ENCODE measurements at places on chromosomes 7 and 10. TPM values are rescaled to one million over a fixed set of nuclear protein-coding genes. Genes with fewer than 3 reads are reported as not detected.

GRCh38 chr7:25763463-25763860 lies 388.5 kb upstream of the NFE2L3 start:
- H3K36me3 ChIP-seq, result no peaks in the 10 kb centered on the region
- H3K4me3 ChIP-seq, result no peak overlapping the region
- H3K27ac ChIP-seq, result no peak overlapping the region

The TUBB8 gene
- not detected for total RNA-seq

- H3K27me3 ChIP-seq, result no peaks in the 10 kb centered on the region
- H3K4me3 ChIP-seq, result no peak overlapping the region
- peaks cover 5% of the 10 kb centered on the region for H3K4me1 ChIP-seq
- no peak overlapping the region for H3K27ac ChIP-seq
- no peak for DNase-seq
These were observed 4.4 kb downstream of the SLC12A9 start for GRCh38 chr7:100856871-100857282.

- H3K4me3 ChIP-seq, result no peak overlapping the region
- no peak overlapping the region for H3K27ac ChIP-seq
- DNase-seq, result no peak
- H3K36me3 ChIP-seq, result peaks cover 16% of the 10 kb centered on the region
- no peaks in the 10 kb centered on the region for H3K4me1 ChIP-seq
- no peaks in the 10 kb centered on the region for H3K27me3 ChIP-seq
These were observed 21.6 kb downstream of the IRF5 start for GRCh38 chr7:128959296-128959695.

DNA sequence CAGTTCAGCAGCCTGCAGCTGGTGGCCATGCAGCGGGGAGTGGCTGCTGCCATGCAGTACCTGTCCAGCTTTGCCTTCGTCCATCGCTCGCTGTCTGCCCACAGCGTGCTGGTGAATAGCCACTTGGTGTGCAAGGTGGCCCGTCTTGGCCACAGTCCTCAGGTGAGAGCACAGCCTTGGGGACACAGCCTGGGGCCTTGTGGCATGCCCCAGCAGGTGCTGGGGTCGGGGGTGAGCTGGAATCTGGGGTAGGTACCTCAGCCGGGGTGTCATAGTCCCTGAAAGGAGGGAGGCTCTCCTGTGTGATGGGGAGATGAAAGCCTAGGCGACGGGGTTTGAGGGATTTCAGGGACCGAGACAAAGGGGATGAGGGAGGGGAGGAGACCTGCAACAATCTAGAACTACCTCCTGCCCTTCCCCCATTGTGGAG lies 14.1 kb downstream of the EPHB6 start:
- no peak for DNase-seq
- no peak overlapping the region for H3K4me3 ChIP-seq
- H3K27ac ChIP-seq, result no peak overlapping the region
- no peaks in the 10 kb centered on the region for H3K4me1 ChIP-seq

DNA sequence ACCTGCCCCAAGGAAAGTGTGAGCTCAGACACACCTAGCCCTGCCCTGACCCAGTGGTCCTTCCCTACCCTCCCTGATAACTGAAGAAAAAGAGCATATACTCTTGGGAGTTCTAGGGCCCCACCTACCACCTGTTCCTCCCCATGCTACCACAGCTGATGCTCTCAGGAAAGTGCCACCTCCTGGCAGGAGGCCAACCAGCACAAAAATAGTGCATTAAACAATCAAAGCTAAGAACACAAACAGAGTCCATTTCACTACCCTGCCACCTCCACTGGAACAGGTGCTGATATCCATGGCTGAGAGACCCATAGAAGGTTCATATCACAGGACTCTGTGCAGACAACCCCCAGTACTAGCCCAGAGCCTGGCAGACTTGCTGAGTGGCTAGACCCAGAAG lies 288.6 kb upstream of the PHF14 start:
- no peak overlapping the region for H3K27ac ChIP-seq
- H3K36me3 ChIP-seq, result no peaks in the 10 kb centered on the region
- no peak for DNase-seq

DNA sequence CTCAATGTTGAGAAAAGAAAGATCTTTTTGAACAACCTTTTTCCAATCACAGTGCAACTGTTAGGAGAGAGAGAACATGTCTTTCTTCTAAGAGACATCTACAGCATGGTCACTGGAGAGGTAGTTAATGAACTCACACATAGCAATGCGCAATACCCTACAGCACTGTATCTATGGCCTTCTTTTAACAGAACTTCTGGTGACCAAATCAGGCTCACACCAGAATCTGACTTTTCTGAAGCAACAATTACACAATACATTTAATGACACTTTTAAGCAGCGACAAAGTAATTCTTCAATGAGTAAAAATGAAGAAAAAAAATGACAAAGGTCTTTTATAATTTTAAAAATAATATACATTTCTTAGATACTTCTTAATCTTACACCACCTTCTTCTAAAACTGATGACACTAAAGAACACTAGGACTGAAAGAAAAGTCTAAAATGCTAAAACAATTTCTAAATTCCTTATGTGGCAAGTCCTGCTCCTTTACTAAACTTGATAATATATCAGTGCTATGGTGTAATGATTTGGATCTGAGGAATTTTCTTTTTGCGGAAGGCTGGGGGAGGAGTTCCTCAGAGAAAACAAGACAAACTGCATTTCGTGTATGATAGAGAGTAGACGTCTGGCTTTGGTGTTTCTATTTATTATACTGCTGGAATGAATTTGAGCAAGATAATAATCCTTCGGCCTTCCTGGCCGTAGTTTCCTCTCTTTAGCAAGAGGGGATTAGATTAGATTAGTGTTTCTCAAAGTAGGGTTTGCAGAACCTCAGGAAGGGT lies 166.3 kb downstream of the ZNF438 start:
- peak overlapping the region; percentile 45 for H3K4me3 ChIP-seq
- no peak for DNase-seq
- H3K4me1 ChIP-seq, result no peaks in the 10 kb centered on the region
- H3K27ac ChIP-seq, result no peak overlapping the region

GRCh38 chr10:50988792-50989191 lies 85.5 kb upstream of the PRKG1 start:
- H3K27me3 ChIP-seq, result no peaks in the 10 kb centered on the region
- no peaks in the 10 kb centered on the region for H3K36me3 ChIP-seq
- peak overlapping the region; percentile 94 for H3K4me3 ChIP-seq

GRCh38 chr10:131621784-131622624 lies 278.8 kb upstream of the PPP2R2D start:
- H3K27ac ChIP-seq, result no peak overlapping the region
- no peaks in the 10 kb centered on the region for H3K36me3 ChIP-seq
- H3K27me3 ChIP-seq, result no peaks in the 10 kb centered on the region
- no peak overlapping the region for H3K4me3 ChIP-seq

DNA sequence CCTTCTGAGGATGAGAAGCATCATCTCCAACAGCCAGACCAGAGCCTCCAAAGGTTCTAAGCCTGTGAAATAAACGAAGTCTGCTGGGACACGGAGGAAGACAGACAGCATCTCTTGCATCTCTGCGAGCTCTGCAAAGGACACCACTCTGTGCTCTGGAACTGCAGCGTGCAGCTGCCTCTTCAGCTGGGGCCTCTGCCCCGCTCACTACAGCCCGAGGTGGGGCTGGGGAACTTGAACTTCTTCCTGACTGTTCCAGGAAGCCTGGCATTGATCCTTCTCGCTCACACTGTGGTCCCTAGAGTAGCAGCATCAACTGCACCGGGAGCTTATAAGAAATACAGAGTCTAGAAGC lies 163.3 kb downstream of the USP6NL start:
- H3K36me3 ChIP-seq, result no peaks in the 10 kb centered on the region
- no peak overlapping the region for H3K4me3 ChIP-seq
- no peaks in the 10 kb centered on the region for H3K4me1 ChIP-seq
- DNase-seq, result no peak
- H3K27ac ChIP-seq, result no peak overlapping the region
- no peaks in the 10 kb centered on the region for H3K27me3 ChIP-seq

DNA sequence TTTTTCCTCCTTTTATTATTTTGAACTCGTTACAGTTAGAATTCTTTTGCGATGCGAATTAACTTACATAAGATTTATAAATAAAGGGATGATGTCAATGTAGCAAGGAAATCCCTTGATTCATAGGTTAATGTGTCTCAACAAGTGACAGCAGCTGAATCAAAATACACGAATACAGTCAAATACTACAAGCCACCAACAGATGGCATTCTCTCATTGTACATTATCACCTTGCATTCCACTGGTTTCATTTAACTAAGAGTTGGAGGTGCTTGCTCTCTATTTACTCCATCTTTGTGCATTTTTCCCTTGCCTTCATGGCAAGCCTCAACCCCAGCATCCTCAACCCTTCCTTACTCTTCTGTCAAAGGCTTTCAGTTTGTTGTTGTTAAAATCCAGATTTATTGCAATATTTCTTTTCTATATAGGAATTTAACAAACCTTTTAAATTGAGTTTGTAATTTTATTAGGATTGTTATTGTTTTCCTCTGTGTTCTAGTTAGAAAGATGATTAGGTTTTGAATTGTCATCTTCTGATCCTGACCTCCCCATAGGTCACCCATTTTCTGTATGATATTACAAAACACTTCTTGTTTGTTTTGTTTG lies 78.3 kb downstream of the SLC25A40 start:
- no peak overlapping the region for H3K27ac ChIP-seq
- DNase-seq, result no peak
- H3K4me3 ChIP-seq, result no peak overlapping the region
- no peaks in the 10 kb centered on the region for H3K27me3 ChIP-seq
- H3K4me1 ChIP-seq, result no peaks in the 10 kb centered on the region
- H3K36me3 ChIP-seq, result no peaks in the 10 kb centered on the region

GRCh38 chr7:22356701-22357310 lies at the start of gene RAPGEF5:
Gene RAPGEF5, minus strand, starts transcription at chr7:22357154. Its CDS starts 94 bp downstream, at chr7:22357060.
- H3K4me3 ChIP-seq, result peak within 1 kb of the TSS; percentile 51
- H3K36me3 ChIP-seq, result no peaks in the 10 kb centered on the region
- no peak within 1 kb of the TSS for H3K27ac ChIP-seq
- DNase-seq, result no peak
- no peaks in the 10 kb centered on the region for H3K4me1 ChIP-seq

The PRRT4 gene
- 3.7 TPM for total RNA-seq

DNA sequence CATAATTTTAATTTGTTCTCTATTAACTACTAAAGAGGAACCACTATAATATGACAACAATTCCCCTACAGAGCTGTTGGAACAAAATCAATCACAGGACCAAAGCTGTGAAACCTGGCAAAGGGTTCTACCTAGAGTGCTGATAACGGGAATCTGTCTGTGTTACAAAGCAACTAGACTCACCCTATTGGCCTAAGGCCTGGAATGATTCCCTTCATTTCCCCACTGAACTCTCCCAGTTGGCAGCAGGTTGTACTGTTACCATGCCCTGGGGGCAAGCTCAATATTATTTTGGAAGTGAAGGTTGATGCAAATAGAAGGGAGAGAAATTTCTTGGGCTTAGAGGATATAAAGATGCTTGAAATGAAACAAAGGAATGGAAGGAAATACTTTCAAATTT lies 81.8 kb downstream of the SEMA3A start:
- H3K27me3 ChIP-seq, result no peaks in the 10 kb centered on the region
- H3K27ac ChIP-seq, result no peak overlapping the region
- peaks cover 6% of the 10 kb centered on the region for H3K4me1 ChIP-seq
- DNase-seq, result no peak
- H3K4me3 ChIP-seq, result no peak overlapping the region
- no peaks in the 10 kb centered on the region for H3K36me3 ChIP-seq

The GRM3 gene
- total RNA-seq, result not detected

The MGAM2 gene
- 0.49 TPM for total RNA-seq

The PPP1R3C gene
- total RNA-seq, result 89.1 TPM

The TLL2 gene
- not detected for total RNA-seq

DNA sequence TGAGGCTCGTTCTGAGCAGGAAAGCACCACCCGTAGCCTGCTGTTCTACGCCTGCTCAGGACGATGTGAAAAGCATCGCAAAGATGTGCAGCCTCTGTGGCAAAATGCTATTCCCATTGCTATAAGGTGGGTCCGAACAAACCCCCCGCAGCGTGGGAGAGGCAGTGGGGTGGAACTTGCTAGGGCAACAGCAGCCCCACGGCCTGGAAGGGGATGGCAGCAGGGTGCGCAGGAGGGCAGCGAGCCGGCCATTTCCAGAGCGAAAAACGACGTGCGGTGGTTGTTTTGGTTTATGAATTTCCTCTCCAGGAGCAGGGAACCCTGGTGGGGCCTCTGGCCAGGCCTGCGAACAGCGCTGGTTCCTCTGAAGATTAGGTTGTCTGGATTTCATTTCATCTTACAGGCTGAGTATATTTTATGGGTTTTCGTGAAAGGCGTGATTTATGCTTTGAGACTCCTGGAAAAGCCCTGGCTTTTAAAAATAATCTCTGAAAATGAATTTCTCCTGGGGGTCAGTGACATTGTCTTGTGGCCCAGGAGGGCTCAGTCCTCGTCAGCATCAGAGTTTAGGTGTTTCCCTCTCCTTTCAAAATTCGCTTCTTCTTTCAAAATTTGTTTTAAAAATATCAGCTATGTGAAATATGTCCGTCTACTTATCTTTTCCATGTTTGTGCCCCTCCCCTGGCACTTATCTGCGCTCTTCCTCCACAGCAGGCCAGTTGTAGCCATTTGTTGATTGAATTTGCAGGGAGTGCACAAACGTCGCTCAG lies 42.3 kb upstream of the UBE3C start:
- H3K4me1 ChIP-seq, result no peaks in the 10 kb centered on the region
- H3K4me3 ChIP-seq, result no peak overlapping the region
- no peaks in the 10 kb centered on the region for H3K27me3 ChIP-seq
- no peak overlapping the region for H3K27ac ChIP-seq
- H3K36me3 ChIP-seq, result no peaks in the 10 kb centered on the region

The SYT15B gene
- total RNA-seq, result 1.8 TPM

GRCh38 chr10:71351087-71351486 lies 32.0 kb downstream of the SLC29A3 start:
- peaks cover 2% of the 10 kb centered on the region for H3K36me3 ChIP-seq
- no peak overlapping the region for H3K27ac ChIP-seq
- H3K4me3 ChIP-seq, result no peak overlapping the region
- H3K27me3 ChIP-seq, result no peaks in the 10 kb centered on the region
- H3K4me1 ChIP-seq, result no peaks in the 10 kb centered on the region
- DNase-seq, result no peak

DNA sequence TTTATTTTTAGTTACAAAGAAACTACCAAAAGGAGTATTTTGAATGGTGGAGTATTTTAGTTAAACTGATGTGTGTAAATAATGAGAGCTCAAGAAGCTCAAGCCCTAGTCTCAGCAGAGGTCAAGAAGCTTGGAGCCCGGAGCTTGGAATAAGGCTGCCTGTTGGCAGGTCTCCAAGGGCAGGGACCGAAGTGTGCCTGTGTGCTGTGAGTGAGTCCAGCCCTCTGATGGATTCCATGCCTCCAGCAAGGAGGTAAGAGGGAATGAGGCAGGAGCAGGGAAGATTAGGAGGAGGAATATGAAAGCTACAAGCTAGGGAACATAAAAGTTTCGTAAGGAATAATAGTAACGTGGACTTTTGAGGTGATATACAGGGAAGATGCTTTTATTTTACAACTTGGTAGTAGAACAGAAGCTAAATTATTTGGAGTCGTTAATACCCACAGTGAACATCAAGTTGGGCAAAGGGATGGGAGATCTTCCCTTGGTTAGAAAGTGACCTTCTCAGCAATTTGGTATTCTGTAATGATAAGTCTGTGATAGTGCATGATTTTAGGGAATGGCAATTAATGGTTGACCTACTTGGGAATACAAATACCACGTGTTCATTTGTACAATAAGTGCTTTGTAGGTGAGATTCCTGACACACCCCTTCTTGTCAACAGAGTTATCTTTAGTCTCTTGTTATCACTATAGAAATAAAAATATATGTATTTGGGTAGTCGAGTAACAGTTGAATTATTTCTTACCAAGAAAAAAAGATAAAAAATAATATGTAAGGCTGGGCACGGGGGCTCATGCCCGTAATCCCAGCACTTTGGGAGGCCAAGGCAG lies 4.6 kb downstream of the SEC23IP start:
- no peak for DNase-seq
- peaks cover 45% of the 10 kb centered on the region for H3K4me1 ChIP-seq
- H3K36me3 ChIP-seq, result peaks cover 6% of the 10 kb centered on the region
- H3K27me3 ChIP-seq, result no peaks in the 10 kb centered on the region
- H3K4me3 ChIP-seq, result no peak overlapping the region

The ASAH2 gene
- 0.41 TPM for total RNA-seq

Measured in thoracic aorta (tissue), 2 donors.